NCI-H748 treated with DMSO at 0.1 percent for 48 hours (cell line): ENCODE measurements at places on chromosomes 2 and 18.

GRCh38 chr2:191253476-191253875 lies 8.3 kb downstream of the MYO1B start:
- no peak for DNase-seq

DNA sequence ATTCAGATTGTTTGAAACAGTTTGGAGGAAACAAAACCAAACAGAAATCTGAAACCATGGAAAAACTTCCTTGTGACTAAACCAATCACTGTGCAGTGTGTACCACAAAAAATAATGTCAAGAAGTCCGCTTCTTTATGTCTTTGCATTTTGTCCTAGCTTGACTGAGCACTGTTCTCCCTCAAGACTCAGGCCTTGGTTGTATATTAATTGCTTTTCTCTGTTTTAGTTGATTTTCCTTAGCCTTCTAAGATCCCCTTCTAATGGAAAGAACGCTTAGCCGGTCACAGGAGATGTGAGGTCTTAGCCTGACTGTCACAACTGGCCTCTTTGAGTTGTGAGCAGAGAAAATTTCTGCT lies 56.6 kb downstream of the LCLAT1 start:
- no peak for DNase-seq

DNA sequence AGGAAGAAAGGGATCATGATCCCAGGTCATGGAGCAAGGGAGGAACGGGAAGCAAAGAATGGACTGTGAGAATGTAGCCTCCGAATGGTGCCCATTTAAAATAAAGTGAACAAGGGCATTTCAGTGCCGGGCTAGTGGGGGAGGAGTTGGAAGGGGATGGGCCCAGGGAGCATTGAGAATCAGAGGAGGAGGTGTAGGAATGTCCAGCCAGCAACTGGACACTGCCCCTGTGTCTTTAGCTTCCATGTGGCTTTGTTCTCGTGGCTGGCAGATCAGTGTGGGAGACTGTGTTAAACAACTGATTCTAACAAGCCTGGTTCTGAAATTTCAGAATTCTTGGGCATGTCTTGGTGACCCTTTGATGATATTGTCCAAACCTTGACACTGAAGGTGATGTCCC lies 1.4 kb upstream of the RNF103 start:
- DNase-seq: no peak

GRCh38 chr2:19841918-19842693 lies 59.7 kb downstream of the TTC32 start:
- DNase-seq: no peak

DNA sequence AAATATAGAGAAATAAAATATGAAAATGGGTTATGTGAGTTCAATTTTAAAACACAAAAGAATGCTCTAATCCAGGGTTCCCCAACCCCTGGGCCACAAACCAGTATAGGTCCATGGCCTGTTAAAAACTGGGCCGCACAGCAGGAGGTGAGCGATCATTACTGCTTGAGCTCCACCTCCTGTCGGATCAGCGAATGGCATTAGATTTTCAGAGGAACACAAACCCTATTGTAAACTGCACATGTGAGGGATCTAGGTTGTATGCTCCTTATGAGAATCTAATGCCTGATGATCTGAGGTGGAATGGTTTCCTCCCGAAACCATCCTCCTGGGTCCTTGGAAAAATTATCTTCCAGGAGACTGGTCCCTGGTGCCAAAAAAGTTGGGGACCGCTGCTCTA lies 34.7 kb downstream of the TTR start:
- DNase-seq: no peak

- no peak for DNase-seq
Measured at GRCh38 chr2:43170405-43171105, 55.9 kb downstream of the ZFP36L2 start.

DNA sequence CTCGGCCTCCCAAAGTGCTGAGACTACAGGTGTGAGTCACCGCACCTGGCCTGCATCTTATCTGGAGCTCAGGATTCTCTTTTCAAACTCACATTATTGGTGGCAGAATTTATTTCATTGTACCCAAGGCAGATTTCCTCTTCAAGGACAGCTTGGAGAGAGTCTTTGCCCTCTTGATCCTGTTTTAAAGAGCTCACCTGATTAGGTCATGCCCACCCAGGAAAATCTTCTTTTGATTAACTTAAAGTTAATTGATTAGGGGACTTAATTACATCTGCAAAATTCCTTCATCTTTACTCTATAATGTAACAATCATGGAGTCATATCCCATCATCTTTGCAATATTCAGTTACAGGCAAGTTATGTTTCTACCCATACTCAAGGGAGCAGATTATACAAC lies 346.4 kb downstream of the EPHA4 start:
- DNase-seq: no peak

GRCh38 chr2:201440182-201440581 lies 11.1 kb downstream of the TRAK2 start:
- no peak for DNase-seq
